Fibroblast of upper back skin (primary cell): ENCODE measurements at places on chromosomes 16 and 17.

GRCh38 chr16:46830417-46830901 is 521 bp downstream of the C16orf87 start:
- DNase-seq: no peak

DNA sequence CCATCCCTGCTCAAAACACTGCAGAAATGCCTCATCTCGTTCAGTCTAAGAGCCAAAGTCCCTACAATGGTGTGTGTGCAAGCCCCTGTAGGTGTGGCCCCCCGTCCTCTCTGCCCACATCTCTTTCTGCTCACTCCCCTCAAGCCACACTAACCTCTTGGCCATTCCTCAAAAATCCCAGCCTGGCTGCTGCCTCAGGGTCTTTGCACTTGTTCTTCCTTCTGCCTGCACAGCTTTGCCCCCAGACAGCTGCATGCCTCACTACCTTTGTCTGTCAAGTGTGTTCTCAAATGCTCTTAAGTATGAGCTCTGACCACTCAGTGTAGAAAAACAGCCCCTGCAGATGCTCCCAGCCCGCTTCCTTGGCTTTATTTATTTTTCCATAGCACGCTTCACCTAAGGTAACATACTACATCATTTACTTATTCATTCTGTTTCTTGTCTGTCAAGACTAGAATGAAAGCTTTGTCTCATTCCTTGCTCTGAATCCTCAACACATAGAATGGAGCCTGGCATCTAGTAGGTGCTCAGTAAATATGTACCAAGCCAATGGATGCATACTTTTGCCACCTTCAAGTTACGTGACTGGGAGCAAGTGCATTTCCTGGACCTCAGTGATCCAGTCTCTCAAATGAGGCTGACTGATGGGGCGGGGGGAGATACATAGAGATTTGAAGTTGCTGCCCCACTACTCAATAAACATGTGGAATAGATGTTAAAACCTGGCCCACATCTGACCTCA is 38.1 kb downstream of the RAI1 start:
- DNase-seq: no peak

- DNase-seq: no peak
Observed at GRCh38 chr16:13926464-13926863, 6.5 kb downstream of the ERCC4 start.

- DNase-seq: no peak
Observed at GRCh38 chr17:44749076-44749979, 9.5 kb upstream of the ADAM11 start.

GRCh38 chr17:40568074-40568836 is 3.0 kb upstream of the CCR7 start:
- no peak for DNase-seq

DNA sequence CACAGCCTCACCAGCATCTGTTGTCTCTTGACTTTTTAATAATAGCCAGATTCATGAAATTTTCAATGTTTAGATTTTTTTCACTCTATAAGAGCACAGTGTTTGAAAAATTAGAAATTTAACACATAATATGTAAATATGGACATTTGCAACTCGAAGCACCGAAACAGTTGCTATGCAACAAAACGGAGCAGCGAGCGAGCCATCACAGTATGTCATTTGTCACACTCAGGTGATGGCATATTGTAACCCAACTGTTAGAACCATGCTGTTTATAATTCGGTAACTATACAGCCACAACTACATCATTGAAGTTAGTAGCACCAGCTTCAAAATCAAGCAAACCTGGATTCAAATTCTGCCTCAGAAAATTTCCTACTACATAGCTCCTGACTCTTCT is 410.8 kb downstream of the NPIPA8 start:
- no peak for DNase-seq

DNA sequence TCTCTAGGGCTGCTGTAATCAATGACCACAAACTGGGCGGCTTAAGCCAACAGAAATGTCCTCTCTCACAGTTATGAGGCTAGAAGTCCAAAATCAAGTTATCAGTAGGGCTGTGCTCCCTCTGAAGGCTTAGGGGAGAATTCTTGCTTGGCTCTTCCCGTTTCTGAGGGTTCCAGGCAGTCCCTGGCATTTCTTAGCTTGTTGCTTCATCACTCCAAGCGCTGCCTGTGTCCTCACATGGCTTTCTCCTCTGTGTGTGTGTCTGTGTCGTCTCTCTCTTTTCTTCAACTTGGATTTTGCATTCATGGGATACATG is 13.7 kb upstream of the CDC42EP4 start:
- peak; percentile 77 for DNase-seq

- DNase-seq: no peak
Observed at GRCh38 chr17:19454074-19454473, 43.0 kb downstream of the RNF112 start.

GRCh38 chr16:48409839-48410632 is 24.8 kb upstream of the SIAH1 start:
- DNase-seq: peak; percentile 87

DNA sequence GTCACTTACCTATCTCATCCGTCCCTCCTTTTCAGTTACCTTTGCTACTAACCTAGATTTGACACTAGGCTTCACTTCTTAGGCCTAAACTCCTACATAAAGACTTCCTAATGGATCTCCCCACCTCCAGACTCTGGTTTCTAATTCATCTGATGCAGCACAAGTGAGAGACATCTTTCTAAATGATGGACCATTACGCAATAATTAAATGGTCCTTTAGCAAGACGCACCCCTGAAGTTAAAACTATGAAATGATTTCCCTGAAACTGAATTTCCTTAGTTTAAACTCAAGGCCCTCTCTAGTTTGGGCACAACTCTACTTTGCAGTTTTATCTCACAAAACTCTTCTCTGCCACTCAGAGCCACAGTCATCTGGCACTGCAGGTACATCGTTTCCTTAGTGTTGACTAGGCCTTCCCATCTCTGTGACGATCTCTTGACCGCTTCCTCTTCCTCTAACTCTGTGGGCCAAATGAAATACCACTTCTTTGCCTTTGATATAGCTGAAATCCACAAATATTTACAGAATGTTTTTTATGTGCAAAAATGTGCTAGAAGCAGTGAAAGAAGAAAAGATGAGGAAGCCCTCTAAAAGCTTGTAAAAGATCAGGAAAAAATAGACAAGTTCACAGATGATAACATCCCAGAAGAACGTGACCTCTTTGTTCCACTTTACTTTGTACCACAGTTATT is 3.3 kb downstream of the SYNRG start:
- DNase-seq: no peak

GRCh38 chr16:89155184-89155679 is 16.3 kb upstream of the CDH15 start:
- peak; percentile 57 for DNase-seq

DNA sequence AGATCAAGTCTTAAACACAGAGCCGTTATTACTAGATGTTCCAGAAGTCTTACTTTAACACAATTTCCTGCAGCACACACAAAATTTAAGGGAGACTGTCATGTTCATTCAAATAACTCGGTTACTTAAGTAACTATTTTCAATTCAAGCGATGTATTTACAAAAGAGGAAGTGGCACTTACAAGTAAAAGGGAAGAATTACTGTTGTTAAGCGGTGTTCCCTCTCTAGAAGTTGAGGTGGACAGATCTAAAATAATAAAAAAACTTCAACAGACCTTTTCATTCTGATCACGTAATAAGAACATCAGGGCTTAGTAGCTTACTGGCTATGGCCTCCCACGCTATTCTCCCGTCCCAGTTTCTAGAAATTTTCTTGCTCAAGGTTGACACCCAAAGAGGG is 26.2 kb upstream of the TXNDC11 start:
- DNase-seq: no peak

DNA sequence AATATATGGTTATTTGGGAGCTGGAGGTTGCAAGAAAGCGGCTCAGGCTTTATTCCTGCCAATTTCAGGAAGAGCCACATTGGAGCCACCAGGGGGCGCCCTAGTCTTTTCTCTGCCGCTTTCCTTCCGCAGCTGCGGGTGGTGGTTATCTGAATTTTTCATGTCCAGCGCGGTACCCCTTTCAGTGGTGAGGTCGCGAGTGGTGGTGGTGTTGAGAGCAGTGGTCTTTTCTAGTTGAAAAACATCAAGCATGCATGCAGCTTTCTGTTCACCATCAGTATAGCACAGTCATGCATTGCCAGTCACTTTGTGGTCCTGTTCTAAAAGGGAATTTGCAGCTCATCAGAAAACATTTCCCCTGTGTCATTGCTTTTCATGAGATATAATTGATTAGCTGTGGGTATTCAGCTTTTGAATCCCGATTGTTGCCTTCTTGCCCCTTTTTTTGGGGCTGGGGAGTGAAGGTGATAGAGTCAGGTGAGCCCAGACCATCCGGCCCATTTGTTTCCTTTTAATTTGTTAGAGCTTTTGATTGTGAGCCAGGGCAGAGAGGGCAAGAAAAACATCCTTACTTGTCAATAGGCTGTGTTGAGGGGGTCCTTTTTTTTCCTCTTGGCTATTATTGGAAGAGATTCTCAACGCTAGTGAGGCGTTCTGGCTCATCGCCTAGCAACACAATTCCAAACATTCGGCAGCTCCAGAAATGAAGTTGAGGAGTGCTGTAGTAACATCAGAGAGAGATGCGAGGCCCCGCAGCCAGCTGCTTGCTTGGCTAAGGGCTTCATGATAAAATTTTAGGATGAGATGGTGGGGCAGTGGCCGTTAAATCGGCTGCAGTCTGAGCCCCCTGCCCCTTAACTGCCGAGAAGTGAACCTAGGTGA is 119.0 kb downstream of the SNX29 start:
- peak; percentile 64 for DNase-seq

GRCh38 chr17:52383493-52384100 is 225.1 kb upstream of the CA10 start:
- DNase-seq: peak; percentile 29

- no peak for DNase-seq
Observed at GRCh38 chr17:45641541-45641940, 142.6 kb upstream of the CRHR1 start.

GRCh38 chr17:50144845-50145531 is 5.5 kb downstream of the PPP1R9B start:
- DNase-seq: no peak

DNA sequence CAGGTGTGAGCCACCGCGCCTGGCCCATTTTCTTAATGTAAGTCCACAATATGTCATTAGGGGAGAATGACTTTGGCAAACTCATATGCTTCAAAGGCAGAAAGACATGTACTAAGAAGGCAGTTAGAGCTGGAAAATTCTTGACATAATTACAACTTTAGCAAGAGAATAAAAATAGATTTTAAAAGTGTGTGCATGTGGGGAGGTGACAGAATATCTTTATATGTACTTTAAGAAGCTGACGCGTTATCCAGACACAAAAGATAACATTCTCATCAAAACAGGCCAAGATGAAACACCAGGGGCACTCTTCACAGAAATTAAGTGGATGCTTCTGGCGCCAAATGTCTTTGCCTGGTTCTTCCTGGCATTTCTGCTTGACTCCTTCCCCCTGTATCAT is 28.2 kb downstream of the GJC1 start:
- no peak for DNase-seq

DNA sequence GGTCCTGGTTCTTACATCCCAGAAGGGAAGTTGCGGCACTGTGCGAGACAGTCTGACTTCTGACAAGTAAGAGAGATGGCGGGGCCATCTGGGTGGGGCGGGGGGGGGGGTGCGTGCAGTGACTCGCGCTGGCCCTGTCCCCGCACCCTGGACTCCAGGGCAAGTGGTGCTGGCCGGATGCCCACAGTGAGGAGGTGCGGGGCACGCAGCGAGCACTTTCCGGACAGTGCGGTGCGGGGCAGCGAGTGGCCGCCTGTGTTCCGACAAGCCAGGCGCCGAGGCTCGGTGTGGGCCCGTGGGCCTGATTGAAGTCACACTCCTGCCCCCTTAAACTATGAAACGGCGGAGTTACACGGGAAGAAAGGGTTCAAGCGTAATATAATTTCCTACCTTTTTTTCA is 106.4 kb downstream of the BANP start:
- no peak for DNase-seq

DNA sequence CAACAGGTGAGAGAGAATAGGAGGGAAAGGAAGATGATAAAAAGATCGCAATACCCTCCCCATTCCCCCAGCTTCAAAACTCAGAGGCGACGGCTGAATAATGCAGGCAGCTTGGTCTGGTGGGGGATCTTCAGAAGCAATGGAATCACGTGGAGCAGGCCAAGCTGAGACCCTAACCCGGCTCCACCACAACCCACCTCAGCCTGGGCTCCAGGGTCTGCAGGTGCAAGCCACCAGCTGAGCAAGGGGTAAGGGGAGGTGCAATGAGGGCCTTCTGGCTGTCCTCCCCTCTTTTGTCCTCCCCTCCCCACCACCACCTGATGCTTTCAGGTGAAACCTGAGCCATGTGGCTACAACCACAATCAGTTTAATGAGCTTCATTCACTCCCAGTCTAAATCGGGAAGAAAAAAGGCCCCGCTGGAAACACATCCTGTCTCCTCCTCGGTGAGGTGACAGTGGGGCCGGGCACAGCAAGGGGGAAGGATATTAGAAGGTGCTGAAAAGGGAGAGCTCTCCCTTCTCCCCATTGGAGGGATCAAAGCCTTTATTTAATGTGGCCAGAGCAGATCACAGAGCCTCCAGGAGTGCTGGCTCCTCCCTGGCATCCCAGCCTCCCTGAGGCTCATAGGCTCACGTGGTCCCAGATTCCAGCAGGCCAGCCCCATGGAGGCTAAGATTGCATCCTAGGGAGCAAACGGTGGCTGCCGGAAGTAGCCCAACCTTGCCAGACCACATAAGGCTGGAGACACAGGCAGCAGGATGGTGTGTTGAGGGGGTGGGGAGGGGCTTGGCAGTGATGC is 261.0 kb downstream of the SOX9 start:
- DNase-seq: no peak

GRCh38 chr17:62712171-62712581 is 84.7 kb downstream of the MRC2 start:
- DNase-seq: no peak

GRCh38 chr17:28950017-28950751 is 1.1 kb downstream of the PHF12 start:
- peak; percentile 58 for DNase-seq

GRCh38 chr16:48911700-48912099 is 301.7 kb upstream of the N4BP1 start:
- DNase-seq: no peak
